Right forelimb (tissue), 1 donor: ENCODE measurements at places on chromosomes 5 and 9.

- no peak for DNase-seq
Measured at GRCh38 chr5:154653764-154654485, 101.3 kb upstream of the LARP1 start.

DNA sequence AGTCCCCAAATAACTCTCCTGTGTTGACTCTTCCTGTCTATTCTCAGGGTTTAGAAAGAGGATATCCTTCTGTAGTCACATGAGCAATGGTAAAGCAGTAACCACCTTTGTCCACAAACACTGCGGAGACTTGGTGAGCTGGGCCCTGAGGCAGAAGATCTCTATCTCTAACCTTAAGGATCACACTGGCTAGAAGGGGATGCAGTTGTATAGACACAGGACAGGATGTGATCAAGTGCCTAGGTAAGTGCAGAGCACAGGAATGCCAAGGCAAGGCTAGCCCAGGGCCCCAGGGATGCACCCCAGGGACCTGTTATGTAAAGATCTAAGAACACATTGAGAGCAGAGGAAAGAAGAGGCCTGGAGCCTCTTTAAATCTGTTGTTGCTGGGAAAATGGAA, 610.5 kb downstream of the IRX1 start:
- DNase-seq, result no peak

- no peak for DNase-seq
Measured at GRCh38 chr5:68995845-68996545, 97.8 kb upstream of the SLC30A5 start.

DNA sequence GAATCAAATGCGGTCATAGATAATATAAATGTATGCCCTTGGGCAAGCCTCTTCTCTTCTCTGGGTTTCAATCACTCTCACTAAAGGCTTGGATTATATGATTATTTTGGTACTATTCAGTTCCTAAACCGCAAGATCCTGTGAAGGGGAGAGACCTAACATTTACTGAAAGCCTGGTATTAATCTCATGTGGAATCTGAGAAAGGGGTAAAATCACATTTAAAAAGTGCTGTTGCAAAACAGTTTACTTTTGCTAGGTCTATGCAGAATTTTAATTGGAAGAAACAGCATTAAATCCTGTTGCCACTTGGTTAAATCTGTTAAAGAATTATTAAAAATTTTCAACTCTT, 50.7 kb downstream of the SLC44A1 start:
- no peak for DNase-seq

GRCh38 chr5:83496626-83497025, 25.1 kb downstream of the VCAN start:
- no peak for DNase-seq

DNA sequence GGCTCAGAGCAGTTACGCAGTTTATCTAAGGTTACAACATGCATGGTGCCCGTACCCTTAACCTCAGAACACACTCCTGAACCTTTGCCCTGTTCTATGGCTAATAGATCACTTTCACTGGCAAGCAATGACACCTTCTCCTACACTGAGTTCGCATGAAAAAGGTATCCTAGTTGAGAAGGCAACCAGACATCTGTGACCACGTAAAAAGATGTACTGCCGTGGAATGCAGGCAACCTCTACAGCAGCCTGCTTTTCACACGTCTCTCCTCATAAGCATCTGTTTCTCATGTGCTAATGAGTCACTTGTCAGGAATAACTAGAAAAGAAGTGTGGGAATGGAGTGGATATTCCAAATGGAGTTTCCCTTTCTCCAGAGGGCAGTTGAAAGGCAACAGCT, 71.4 kb downstream of the FBXO38 start:
- DNase-seq, result no peak
